PC-9 (cell line): ENCODE measurements at places on chromosomes 5 and 9. TPM values are rescaled to one million over a fixed set of nuclear protein-coding genes. Genes with fewer than 3 reads are reported as not detected.

Gene TMEM252
- not detected in 2 replicates for total RNA-seq

Gene LRRC19
- not detected in 2 replicates for total RNA-seq

Gene AK6
- total RNA-seq, result 21.6 and 23.0 TPM in 2 replicates

Gene PCDHA13
- total RNA-seq, result not detected in 2 replicates

Gene SLC4A9
- 0.20 and 0.53 TPM in 2 replicates for total RNA-seq

Gene KCNV2
- not detected in 2 replicates for total RNA-seq

Gene TRIM36
- total RNA-seq, result 0.15 and 0.22 TPM in 2 replicates
